HuH-7 (cell line): ENCODE measurements at places on chromosomes 2 and 18.

DNA sequence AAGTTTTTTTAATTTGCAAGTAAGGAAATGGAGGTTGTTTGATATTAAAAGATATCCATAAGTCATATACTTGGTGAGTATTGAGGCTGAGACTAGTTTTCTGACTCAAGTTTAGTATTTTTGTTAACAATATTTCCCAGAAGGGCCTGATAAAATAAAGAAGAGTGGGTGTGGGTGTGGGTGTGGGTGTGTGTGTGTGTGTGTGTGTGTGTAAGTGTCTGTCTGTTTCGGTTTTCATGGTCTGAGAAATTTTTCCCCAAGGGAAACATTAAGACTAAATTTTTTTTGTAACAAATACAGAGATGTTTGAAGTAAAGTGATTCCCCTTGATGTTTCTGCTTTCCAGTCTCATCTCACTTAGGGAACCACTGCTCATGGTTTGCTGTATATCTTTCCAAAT lies 36.5 kb downstream of the PPM1B start:
- DNase-seq, result no peak

DNA sequence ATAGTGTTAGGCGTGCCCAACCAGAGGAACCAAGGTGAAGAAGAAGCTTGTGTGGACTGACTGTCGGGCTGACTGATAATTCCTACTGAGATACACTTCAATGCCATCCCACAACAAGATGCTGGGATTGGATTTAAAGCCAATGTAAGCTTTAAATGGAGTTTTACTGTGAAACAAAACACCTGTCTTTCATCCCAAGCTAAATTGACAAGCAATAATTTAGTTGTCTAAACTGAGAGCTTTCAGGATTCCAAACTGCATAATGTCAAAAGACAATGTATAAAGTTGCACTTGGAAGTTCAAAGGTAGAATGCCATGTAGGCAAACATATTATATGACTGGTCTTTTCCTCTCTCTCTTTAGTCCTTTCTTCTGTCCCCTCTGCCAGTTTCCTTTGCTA lies 1025.3 kb upstream of the FANCL start:
- no peak for DNase-seq

GRCh38 chr2:102075479-102075878 lies 67.1 kb upstream of the IL1R1 start:
- DNase-seq, result no peak

DNA sequence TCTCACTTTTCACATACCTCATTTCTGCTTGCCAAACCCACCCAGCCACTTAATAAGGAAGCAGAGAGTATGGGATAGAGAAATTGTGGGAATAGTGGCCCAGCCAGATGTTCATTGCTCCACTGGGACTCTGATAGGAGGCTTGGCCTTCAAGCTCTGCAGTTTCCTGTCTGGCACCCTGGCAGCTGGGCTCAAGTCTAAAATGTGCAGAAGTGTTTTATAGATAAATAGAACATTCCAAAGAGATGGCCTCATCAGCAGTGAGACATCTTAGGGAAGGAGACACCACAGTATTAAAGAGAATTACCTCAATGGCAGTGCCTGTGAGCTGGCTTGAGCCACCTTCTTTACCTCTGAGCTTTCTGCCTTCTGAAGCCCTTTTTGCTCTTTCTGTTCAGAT lies 24.7 kb downstream of the COPS7B start:
- DNase-seq, result no peak

DNA sequence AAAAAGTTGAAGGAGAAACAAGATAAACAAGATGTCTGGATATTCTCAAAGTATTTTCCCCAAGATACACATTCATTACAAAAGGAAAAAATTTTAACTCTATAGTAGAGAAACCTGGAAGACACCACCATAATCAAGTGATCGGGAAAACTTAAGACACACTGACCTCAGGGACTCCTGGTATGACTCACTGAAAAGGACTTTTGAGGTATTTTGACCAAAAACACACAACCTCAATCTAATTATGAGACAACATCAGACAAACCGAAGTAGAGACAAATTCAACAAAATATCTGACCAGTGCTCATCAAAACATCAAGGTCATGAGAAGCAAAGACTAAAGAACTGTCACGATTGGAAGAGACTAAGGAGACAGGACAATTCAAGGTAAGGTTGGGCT lies 34.7 kb downstream of the LPIN2 start:
- no peak for DNase-seq

- DNase-seq, result no peak
Observed at GRCh38 chr2:49928551-49928950, 774.2 kb upstream of the FSHR start.

DNA sequence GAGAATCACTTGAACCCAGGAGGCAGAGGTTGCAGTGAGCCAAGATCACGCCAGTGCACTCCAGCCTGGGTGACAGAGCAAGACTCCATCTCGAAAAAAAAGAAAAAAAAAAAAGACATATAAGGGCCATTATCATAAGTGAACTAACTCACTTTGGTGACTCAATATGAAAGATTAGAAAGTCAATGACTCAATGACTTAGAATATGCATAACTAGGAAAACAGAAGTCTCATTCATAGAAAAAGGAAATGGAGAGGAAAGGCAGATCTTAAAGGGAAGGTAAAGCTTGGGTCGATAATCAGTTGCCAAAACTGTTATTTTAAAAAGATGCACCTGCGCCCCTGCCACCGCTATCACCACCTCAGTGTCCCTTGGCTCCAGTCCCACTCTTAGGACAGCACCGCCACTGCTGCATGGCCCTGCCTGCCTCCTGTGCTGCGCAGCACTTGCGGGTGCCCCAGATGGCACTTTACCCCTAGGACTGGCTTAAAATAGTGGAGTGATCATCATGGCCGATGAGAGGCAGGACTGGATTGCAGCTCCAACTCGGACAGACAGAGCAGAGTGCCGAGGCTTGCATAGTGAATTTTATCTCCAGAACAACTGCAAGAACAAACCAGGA lies 54.7 kb downstream of the INO80D start:
- no peak for DNase-seq

- no peak for DNase-seq
Observed at GRCh38 chr2:221571025-221571550, 1.0 kb downstream of the EPHA4 start.
